Stimulated activated CD8-positive, alpha-beta memory T cell treated with anti-CD3 and anti-CD28 coated beads, Interleukin-4, amount 100 ng/mL, for 4 hours (primary cell): ENCODE measurements at places on chromosomes 13 and 19.

GRCh38 chr13:27639186-27639585 lies 17.5 kb downstream of the POLR1D start:
- DNase-seq: no peak

DNA sequence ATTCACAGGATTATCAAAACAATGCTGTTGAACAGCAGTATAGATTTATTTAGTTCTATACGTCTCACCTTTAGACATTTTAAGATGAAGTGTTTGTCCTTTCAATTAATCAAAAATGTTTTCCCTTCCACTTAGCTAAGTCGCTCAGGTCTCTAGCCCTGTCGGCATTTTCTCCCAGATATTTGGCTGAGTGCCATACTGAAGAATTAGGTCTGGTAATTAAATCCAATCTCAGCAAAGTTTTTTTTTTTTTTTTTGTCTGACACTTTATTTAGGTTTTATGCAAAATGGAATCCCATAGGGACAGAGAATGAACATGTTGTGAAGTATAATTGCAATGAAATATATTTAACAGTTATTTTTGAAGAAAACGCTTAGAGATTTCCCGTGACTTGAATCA lies 44.1 kb downstream of the RFC3 start:
- DNase-seq: no peak

DNA sequence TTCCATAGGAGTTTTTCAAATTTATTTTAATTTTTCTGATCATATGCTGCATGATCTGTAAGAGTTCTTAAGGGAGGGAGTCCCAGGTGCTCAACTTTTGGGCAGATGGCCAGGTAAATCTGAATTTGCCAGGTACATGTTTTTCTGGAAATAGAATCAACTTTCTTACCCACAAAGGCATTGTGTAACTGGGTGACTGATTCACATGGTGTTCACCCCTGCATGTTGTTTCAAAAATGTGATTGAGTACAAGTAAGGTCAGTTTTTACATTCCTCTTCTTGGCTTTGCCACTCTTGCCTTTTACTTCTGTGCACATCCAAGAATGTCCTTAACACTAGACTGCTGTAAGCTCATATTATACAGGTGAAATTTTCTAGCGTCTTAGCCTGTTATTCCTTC lies 30.4 kb downstream of the RB1 start:
- DNase-seq: no peak

DNA sequence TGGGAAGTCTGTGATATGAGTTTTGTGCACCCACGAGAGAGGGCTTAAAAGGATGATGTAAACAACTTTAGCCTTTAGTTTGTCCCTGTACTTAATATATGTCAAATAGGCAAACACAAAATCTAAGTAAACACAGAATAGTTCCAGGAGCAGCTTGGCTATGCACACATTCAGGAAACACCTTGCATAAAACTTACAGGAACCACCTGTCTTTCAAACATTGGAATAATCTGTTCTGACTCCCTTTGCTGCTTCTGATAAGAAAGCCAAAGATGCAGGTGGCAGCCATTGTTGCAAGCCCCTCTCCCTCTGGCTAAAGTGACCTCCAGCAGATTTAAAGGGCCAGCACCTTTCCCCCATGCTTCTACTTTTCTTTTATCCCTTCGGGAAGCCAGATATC lies 4.7 kb downstream of the EEF1AKMT1 start:
- DNase-seq: no peak

DNA sequence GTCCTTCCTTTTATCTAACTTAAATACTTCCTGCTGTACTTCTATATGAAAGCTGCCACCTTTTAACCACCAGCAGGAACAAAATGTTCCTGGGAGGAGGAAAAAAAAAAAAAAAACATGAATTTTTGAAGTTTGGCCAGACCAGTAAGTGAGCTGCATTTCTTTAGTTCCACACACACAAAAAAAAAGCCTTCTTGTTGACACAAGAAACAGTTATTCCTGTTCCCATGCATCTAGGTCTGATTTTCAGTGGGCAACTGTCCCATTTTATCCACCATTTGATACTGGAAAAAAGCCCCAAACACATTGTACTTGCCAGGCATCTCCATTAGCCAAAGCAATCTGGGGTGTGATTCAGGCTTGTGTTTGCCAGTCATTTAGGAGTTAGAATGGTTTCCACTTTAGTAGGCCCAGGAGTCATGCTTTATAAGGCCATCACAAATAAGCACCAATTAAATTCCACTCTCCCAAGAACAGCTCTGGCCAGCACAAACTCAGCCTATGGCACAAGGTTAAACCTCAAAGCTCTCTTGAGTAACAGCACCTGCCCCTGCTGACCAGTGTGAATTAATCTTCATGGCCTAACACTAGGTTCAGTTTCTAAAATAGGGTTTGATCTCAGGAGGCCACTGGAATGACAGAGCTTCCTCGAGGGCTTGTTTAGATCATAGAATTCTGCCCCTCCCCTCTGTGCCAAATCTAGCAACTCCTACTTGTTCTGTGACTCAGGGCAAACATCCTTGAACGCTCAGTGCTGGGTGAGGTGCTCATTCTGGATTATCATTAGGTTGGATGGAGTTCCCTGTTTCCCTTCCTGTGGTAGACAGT lies 67.1 kb downstream of the NUFIP1 start:
- no peak for DNase-seq

DNA sequence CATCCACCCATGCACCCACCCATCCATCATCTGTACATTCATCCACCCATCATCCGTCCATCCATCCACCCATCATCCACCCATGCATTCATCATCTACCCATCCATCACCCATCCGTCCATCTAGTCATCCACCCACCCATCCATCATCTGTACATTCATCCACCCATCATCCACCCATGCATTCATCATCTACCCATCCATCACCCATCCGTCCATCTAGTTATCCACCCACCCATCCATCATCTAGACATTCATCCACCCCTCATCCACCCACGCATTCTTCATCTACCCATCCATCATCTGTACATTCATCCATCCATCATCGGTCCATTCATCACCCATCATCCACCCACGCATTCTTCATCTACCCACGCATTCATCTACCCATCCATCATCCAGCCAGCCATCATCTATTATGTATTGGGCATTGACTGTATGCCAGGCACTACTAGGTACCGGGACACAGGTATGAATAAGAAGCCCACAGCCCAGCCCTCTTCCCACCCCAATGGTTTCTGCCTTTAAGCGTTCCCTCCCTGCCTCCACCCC lies 16.7 kb upstream of the GALP start:
- DNase-seq: no peak

- peak; percentile 27 for DNase-seq
These were observed 3.8 kb downstream of the ZC3H4 start for GRCh38 chr19:47109541-47110375.

- no peak for DNase-seq
These were observed 254.8 kb downstream of the LHFPL6 start for GRCh38 chr13:39347926-39348901.

GRCh38 chr19:53772943-53773342 lies 51.2 kb downstream of the NLRP12 start:
- DNase-seq: peak; percentile 4

GRCh38 chr19:2043251-2043641 lies 7.8 kb downstream of the MKNK2 start:
- no peak for DNase-seq

DNA sequence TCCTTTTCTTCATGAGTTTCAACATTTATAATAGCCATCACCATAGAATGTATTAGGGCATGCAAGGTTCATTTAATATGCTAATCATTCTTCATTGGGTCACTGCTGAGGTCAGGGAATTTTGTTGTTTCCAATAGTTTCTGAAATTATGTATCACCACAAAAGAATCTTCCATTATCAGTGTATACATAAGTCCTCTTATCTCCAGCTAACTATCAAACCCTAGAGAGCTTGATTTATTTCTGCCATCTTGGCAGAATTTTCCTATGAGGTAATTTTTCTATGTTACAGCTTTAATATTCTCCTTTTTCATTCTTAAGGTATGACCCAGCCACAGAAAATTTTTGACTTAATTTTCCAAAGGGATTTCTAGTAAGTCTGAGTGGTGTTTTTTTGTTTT lies 415.0 kb upstream of the SLITRK1 start:
- DNase-seq: no peak
